ENCODE measurements at places on chromosomes 3 and 15.

DNA sequence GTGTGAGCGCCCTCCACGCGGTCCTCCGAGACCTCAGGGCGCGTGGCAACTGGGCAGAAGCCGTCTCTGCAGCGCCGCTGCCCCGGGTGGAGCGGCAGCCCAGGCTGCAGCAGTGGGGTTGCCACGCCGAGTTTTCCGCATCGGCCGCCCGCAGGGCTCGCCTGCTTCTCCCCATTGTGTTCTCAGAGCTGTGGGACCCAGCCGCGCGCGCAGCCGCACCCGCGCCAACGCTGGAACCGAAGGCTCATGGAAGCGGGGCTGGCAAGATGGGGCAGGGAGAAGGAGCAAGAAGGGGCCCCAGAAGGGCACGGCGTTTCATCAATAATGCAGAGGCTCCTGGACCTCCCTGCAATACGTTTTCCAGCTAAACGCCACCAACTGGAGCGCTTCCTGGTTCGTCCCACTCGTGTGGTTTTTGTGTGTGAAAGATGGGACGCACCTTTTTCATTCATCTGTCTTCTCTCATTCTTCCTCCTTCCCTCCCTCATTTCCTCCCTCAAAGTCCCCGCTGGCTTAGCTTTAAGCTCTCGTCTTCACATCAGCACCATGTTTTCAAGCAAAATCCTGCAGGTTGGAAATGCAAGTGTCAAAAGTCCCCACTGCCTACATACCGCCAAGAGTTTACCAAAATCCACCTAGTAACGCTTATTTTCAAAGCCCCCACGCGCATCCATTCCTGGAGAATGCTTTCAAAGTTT, 1.2 kb downstream of the ROBO1 start:
- no peak for DNase-seq

DNA sequence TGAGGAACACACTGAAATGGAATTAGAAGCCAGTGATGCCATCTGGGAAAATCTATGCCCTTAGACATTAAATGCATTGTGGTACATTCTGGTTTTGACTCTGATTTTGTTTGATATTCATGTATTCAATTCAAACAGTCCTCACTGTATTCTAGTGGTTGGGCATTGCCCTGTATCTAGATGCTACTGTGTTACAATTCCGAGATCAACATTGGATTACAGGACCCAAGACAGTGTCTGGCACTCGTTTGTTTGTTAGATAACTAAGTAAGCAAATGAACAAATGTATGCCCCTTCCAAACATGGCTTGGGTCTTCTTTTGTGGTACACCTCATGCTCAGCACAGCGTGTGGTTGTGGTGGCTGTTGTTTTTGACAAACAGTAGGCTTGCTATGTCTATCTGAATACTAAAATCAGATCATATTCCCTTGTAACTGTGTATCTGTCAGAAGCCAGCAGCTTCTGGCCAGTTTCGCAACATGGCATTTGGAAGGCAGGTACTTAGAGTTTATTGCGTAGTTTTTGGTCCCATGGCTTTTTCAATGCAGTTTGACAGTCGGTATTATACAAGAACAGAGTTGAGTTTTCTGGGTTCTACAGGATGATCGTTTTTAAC, 5.7 kb downstream of the FILIP1L start:
- DNase-seq = no peak

GRCh38 chr3:141648055-141648910, 89.8 kb upstream of the RNF7 start:
- no peak for DNase-seq

DNA sequence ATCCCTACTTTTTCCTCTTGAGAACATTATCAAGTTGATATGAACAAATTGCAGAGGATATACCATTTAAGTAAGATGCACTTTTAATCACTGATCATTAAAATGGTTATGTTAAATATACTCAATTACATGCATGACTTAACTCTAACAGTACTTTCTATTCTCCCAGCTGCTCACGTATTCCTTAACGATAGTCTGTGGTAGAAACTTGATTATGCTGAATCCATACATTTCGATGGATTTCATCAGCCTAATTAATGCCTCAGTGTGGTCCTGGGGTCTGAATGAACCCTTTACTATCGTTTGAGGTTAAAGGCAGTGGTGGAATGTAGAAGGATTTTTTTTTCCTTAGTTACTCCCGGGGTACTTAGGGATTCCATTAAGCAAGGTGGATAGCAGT, 18.6 kb downstream of the SOX2 start:
- no peak for DNase-seq

GRCh38 chr3:9361691-9362388, 1.0 kb upstream of the THUMPD3 start:
- no peak for DNase-seq

DNA sequence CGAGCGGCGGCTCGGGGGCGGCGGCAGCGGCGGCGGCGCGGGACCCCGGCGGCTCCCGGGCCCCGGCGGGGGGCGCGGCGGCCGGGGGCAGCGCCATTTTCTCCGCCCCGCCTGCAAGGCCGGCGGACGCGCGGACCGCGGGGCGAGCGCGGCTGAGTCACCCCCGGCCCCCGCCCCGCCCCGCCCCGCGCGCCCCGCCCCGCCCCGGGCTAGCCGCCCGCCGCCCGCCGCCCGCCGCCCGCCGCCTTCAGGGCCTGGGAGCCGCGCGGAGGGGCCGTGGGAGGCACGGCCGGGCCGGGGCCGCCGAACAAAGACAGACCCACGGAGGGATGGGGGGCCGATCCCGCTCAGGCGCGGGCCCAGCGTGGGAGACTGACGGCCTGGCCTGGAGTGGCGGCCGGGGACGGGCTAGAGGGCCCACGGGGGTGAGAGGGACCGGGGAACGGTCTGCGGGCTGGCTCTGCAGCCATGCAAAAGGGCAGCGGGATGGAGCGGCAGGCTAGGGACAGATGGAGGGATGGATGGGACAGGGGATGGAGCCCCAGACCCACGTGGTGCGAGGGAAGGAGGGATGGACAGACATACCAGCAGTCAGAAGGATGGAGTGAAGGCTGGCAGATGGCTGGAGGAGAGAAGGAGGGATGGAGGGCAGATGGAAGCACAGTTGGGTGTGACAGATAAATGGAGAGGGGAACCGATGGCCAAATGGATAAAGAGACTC, at the start of gene EIF4E3:
TSS of gene EIF4E3 (minus strand) at position 132 of the 721 bp plus-strand sequence. CDS start at position 97, 35 bp downstream.
- peak; percentile 30 for DNase-seq

DNA sequence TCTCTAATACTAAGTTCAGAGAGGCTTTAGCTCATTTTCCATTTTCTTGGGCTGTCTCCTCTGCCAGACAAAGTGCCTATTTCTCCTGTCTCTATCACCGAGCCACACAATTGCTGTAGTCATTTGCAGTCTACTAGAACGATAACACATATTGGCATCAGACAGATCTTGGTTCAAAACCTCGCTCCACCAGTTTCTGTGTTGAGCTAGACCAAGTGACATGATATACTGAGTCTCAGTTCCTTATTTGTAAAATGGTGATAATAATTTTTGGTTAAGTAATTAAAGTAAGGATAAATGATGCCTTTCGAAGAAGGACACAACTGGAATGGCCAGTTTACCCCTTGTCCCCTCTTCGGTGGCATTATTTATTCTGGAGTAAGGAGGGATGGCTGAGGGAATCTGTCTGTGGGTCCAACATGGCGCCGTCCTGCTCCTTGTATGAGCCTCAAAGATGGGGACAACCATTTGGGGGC, 398 bp upstream of the RAB7A start:
- DNase-seq = no peak

GRCh38 chr3:119664850-119665379, 4.5 kb upstream of the POPDC2 start:
- no peak for DNase-seq

- DNase-seq = no peak
These were observed 92.1 kb upstream of the UBE2E1 start for GRCh38 chr3:23713641-23714040.

DNA sequence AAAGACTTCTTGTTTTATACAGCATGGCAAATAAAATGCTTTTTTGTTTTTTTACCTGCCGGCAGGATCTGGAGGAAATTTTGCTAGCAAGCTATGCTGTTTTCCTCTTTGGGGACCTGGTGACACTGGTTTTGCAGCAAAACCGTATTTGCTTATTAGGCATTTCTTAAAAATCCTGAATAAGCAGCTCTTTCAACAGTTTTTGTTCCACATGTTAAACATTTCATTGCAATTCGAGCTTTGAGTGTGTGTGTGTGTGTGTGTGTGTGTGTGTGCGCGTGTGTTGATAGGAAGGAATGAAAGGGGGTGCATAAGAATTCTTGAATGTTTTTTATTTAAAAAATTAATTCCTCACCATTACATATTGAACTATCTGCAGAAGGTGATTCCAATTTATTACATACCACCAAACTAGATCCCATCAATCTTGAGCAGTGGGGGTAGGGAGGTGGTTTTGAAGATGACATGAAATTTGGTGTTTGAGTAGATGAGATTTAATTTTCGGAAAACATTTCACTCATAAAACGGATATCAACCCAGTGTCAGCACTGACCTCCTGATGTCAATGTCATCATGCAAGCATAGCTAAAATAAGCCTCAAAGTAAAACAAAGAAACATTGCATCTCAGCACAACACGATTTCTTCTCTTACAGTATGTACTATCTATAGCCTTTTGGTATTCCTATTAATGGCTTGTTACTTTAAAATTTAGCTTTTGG, 17.3 kb downstream of the ZBTB38 start:
- DNase-seq = no peak

GRCh38 chr3:128895843-128896697, 16.6 kb downstream of the ACAD9 start:
- no peak for DNase-seq

DNA sequence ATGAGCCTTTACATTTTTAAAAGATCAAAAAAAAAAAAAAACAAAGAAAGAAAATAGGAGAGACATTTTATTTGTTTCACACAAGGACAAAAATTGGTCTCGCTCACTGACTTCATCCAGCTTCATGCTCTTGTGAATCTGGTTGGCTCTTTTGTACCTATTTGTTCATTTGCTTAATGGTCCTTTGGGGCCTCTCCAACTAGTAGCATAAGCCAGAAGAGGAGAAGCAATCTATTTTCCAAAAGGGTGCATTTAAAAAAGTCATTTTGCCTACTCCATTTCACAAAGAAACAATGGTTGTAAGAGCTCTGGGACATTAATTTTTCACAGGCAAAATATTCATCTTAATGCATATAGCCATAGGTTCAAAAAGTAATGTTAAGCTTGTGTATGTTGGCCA, 168.3 kb upstream of the ADAMTS9 start:
- no peak for DNase-seq

DNA sequence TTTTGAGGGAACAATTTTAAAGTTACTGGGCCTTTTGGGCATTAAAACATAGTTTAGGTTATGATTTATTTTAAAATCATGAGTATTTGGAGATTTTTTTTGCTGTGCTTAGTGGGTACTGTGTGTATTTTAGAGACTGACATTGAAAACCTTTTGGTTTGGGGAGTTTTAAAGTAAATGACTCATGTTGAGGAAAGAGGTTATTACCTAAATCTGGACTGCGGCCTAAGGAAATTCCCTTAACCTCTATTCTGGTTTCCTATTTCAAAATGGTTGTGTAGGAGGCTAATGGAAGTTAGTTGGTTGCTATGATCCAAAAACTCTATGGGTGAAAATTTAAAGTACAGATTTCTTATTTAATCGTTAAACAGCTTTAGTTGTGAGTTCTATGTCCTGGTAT, 57.3 kb upstream of the DPH6 start:
- no peak for DNase-seq

GRCh38 chr3:42014458-42014920, 52.6 kb upstream of the ULK4 start:
- peak; percentile 48 for DNase-seq

DNA sequence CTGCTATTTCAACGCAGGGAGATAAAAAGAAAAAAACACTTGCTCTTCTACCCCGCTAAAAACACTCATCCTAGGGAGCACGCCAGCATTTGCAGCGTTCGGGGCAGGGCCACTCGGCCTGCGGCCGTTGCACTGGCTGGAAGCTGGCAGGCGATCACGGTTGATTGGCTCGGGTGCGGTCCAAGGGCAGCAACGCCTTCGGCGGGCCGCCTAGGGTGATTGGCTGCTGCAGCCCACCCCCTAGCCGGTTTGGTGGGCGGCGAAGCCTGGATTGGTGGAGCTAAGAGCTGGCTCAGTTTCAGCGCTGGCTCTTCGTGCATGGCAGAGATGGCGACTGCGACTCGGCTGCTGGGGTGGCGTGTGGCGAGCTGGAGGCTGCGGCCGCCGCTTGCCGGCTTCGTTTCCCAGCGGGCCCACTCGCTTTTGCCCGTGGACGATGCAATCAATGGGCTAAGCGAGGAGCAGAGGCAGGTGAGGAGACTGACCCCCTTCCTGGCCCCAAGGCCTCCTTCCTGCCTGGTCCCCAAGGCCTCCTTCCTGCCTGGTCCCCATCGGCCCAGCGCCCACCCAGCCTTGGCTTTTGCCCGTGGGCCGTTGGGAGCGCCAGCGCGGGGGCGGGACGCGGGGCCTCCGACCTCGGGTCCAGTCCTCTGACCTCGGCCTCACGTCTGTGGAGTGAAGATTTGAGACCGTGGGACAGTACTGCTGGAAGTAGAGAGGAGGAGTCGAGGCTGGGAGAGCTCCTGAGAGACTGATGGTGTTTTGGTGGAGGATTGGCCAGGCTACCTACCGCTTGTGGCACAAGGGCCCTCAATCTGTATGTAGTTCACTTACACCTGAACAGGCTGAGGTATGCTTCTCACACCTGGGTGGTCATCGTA, at the start of gene IVD:
TSS of gene IVD (plus strand) at position 295 of the 881 bp plus-strand sequence. CDS start at position 328, 33 bp downstream.
- DNase-seq = peak; percentile 97

DNA sequence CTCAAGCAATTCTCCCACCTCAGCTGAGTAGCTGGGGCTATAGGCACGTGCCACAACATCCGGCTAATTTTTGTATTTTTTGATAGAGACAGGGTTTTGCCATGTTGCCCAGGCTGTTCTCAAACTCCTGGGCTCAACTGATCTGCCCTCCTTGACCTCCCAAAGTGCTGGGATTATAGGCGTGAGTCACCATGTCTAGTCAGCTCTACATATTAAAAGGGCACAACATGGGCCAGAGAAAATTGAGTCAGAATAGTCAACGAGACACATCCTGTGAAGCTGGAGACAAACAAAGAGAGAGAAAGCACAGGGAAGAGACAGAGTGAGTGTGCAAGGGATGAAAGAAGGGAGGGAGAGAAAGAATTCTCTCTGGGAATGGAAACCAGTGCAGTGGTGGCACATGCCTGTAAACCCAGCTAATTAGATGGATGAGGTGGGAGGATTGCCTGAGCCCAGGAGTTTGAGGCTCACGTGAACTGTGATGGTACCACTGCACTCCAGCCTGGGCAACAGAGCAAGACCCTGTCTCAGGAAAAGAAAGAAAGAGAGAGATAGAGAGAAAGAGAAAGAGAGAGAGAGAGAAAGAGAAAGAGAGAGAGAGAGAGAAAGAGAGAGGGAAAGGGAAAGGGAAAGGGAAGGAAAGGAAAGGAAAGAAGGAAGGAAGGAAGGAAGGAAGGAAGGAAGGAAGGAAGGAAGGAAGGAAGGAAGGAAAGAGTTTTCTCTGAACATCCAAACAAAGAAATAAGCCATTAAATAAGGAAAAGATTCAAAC, 107.2 kb upstream of the SLC25A36 start:
- DNase-seq = no peak

- DNase-seq = no peak
These were observed 1215.5 kb downstream of the ROBO2 start for GRCh38 chr3:78255403-78255802.

DNA sequence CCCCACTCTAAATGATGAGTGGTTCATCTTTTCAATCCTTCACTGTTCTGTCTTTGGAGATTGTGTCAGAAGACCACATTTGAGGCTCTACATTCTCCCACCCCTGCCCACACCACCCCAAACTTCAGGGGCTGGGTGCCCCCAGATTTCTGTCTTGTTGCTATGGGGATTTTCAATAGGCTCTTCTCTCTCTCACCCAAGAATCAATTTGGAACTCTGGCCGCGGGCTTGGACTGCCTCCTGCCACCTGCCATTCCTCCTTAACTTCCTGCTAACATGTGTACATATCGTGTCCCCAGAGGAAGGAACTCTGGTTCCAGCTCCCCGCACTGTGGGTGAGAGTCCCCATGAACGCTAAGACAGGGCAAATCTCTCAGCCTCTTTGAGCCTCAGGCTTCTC, 67.4 kb upstream of the LARS2 start:
- DNase-seq = no peak
